ENCODE measurements at places on chromosomes 4 and X.

GRCh38 chr4:72791054-72791453 is 222.0 kb upstream of the ADAMTS3 start:
- DNase-seq = no peak

GRCh38 chrX:5176766-5177165 is 1051.9 kb downstream of the NLGN4X start:
- no peak for DNase-seq

- DNase-seq = no peak
Observed at GRCh38 chr4:174275101-174275500, 8.4 kb downstream of the FBXO8 start.

DNA sequence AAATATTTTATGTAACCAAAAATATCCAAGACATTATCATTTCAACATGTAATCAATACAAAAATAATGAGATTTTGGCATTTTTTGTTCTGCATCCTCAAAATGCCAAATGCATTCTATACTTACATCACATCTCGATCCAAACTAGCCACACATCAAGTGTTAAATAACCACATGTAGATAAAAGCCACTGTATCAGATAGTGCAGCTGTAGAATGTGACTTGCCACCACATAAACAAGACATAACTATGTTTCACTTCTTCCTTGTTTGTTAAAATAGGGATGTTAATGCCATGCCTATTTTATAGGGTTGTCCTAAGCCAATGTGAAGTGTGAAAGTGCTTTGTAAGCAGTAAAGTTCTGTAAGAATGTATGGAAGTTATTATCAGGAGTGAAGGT is 20.9 kb downstream of the INTS6L start:
- DNase-seq = no peak

DNA sequence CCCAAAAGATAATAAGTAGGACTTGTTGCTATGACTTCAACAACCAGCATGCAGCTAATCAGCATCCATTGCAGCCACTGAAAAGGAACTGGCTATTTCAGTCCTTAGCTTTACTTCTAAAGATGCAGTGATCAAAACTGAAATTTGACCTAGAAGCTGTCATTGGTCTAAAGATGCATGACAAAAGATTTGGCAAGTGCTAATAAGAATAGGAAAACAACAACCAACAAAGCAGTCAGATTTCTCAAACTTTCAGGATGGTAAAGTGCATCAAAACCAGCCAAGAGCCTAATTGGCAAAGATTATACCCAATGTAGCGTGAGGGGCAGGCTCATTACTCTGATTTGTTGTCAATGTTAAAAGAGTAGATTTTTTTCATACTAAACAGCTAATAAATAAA is 77.1 kb upstream of the WDR17 start:
- no peak for DNase-seq

DNA sequence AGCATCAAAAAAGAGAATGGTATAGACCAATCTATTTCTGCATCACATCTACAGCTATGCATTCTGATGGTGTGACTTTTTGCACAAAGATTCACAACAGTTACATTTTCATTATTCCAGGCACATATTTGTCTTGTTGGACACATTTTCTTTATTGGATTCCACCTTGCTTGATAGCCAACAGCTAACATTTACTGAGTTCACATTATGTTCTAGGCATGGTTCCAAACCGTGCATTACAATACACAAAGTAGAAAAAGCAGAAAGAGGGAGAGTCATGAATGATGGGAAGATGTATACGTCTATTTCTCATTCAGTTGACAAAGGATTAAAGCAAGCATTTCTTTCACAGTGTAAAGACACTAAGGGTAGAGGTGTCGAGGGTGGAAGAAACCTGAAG is 22.9 kb upstream of the CLGN start:
- no peak for DNase-seq

DNA sequence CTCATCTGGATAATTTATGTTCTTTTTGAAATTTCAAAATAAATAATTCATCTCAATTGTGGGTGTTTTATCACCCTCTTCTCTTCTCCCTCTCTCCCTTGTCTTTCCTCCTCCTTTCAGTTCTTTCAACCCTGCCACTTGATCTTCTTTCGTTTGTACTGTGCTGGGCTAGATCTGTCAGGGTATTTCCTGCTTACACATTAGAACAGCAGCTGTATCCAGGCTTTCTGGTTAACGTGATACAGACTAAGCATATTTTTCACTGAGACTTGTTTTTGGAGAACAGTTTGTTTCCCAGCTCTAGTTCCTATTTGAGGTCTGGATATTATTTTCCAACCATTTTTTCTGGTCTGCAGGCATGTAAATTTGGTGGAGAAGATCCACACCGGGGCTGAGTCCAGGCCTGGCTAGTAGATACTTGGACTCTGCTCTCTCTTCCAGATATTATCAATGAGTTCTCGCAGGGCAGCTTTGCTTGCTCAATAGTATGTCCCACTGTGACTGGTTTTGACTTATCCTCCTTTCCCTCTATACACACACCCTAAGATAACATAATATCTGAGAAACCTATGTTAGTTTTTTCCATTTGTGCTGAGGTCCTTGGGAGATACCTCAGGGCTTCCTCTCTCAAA is 1310.7 kb upstream of the TENM3 start:
- DNase-seq = no peak

GRCh38 chr4:184356366-184356765 is 118.0 kb downstream of the IRF2 start:
- no peak for DNase-seq

DNA sequence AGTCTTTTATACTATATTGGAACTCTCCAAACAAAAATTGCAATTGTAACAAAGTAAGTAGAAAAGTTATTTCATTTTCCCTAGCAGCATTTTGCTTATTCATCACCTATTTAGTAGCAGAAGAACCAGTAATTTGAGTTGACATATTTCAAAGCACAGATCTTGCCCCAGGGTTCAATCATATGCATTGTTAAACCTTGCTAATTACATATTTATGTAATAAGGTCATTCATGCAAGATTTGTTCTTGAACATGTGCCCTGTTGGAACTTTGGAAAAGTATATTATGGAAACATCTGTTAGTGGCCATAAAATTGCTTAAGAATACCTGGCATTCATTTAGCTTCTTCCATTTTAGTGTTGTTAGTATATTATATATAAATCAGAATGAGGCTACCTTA is 191.7 kb downstream of the TLL1 start:
- DNase-seq = no peak
